ENCODE measurements at places on chromosomes 4 and X.

DNA sequence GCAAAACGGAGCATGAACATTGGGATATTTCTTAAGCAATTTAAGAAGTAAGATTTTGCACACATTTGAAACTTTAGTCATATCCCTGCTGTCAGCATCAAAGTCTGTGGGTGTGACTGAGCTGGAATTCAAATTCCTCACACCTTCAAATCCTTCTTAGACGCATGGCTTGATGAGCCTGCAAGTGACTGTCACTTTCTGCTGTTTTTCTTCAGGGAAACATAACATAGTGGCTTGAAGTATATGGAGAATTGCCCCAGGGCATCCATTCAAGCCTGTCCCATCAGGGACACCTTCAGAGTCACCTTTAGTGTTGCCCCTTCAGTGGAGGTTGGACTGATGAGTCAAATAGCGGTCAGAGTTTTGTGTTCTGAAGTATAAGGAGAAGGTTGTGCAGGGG, 17.4 kb downstream of the FHDC1 start:
- no peak for DNase-seq

DNA sequence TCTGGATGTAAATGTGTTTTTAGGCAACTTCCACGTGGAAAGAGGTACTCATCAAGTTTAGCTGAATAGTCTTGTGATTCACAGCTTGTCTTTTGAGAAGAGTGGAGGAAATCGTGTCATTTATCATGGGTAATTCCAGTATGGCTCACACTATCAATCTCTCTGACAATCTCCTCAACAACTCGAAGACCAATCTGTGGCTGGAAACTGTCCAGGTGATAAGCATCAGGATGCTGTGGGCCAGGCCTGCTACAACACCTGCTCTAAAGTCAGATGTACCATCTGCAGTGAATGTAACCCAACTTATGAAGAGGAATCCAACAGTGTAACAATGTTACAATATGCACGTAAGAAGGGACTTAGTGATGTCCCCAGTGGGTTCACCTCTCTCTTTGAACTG, 132.1 kb upstream of the GK2 start:
- DNase-seq, result no peak

DNA sequence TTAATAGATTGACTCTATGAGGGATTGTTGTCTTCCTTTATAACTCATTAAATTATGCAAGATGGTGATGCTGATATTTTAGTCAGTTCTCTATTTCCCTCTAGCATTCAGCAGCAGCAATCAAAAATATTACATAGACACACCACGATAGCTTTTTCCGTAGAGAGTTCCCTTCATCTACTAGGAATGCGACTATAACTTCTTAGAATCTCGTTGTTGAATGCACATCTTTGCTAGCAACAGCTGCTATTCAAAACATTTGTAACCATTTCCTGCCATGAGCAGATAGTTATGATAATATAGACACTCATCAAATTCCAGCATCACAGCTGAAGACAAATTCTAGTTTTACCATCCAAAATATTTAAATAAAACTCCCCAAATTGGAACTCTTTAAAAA, 147.4 kb upstream of the FGF13 start:
- no peak for DNase-seq

- no peak for DNase-seq
Measured at GRCh38 chr4:118727360-118727759, 42.2 kb downstream of the METTL14 start.

DNA sequence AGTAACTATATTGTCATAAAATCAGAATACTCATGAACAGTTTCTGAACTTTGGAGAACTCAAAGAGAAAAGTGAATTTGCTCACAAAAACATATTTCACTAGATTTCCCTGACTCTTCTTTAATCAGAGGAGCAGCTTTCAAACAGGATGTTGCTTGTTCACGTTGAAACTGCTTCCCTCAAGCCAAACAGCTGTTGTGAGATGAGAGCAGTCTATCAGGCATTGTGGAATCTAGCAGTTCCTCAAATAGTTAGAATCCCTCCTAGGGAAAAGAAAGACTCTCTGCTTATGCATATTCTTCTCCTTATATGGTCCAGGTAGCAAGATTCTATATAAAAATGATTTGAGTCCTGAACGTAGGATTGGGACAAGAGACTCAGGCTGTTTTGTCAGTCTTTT, 1012.1 kb downstream of the FAM133A start:
- no peak for DNase-seq
